ENCODE measurements at places on chromosomes 12 and 14.

DNA sequence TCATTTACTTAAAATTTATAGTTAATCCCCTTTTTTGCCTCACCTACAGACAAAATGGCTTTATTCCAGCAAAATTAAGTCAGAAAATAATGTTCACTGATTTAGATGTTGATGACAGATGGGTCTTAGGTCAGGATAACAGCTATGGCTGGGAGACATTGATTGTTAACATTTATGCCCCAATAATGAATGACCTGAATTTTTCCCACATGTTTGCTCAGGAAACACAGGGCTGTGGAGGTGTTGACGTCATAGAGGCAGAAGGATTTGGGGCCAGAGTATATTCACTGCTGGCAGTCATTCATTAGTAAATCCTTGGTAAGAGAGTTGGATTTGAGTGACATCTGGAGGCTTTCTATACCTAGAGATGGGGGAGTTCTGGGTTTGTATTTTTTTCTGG is 121.3 kb downstream of the PDE3A start:
- no peak for DNase-seq

- no peak for DNase-seq
Observed at GRCh38 chr14:31536201-31536960, 24.8 kb upstream of the NUBPL start.

- DNase-seq = no peak
Observed at GRCh38 chr14:77830692-77831091, 30.8 kb downstream of the ADCK1 start.

- DNase-seq = no peak
Observed at GRCh38 chr12:32134101-32134888, 27.6 kb downstream of the BICD1 start.

GRCh38 chr14:90632871-90633270 is 183.4 kb downstream of the TTC7B start:
- no peak for DNase-seq

- no peak for DNase-seq
Observed at GRCh38 chr12:113305281-113305856, 29.5 kb downstream of the SLC8B1 start.

- DNase-seq = no peak
Observed at GRCh38 chr14:32657081-32657480, 281.6 kb upstream of the NPAS3 start.

DNA sequence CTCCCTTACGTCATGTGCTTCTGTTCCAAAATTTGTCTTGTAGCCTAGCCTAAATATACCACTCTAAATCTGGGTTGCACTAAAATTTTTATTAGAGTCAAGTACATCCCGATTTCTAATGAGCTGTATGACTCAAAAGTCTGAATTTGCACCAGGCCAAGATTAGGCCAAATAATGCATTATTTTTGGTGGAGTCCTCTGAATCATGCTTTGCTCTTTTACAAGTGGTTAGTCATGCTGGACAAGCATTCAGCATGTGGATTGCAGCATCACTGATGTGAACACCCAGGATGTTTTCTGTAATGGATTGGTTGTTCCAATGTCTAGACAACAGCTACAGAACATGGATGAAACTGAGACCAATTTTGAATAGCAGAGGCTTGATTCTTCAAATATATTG is 23.7 kb downstream of the HEBP1 start:
- no peak for DNase-seq

GRCh38 chr12:114253976-114254778 is 151.8 kb downstream of the TBX5 start:
- DNase-seq = no peak

- no peak for DNase-seq
Observed at GRCh38 chr12:1131811-1132224, 140.8 kb downstream of the ERC1 start.

DNA sequence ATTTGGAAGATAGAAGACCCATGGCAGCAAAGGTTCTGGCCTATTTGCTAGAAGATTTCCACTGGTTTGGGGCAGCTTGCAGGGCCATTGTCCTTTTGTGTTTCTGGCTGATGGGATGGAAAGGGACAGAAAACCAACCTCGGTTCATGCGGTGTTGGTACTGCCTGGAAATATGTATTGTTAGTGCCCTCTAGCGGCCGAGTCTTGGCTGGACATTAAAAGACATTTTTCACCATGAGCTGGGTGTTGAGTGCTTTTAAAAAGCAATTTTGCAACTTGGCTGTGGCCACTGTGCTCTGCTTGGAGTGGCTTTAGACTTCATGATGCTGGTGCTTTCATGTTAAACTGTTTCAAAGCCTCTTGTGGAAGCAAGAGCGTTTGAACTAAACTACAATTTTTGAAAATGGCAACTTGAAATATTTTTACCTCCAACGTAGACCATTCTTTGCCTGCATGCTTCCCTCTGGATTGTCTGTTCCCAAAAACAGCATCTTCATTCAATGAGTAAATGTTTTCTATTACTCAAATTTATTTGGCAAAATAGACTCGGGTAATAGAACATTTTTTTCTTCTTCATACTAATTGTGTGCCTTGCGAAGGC is 102.7 kb upstream of the TBX5 start:
- peak; percentile 3 for DNase-seq

DNA sequence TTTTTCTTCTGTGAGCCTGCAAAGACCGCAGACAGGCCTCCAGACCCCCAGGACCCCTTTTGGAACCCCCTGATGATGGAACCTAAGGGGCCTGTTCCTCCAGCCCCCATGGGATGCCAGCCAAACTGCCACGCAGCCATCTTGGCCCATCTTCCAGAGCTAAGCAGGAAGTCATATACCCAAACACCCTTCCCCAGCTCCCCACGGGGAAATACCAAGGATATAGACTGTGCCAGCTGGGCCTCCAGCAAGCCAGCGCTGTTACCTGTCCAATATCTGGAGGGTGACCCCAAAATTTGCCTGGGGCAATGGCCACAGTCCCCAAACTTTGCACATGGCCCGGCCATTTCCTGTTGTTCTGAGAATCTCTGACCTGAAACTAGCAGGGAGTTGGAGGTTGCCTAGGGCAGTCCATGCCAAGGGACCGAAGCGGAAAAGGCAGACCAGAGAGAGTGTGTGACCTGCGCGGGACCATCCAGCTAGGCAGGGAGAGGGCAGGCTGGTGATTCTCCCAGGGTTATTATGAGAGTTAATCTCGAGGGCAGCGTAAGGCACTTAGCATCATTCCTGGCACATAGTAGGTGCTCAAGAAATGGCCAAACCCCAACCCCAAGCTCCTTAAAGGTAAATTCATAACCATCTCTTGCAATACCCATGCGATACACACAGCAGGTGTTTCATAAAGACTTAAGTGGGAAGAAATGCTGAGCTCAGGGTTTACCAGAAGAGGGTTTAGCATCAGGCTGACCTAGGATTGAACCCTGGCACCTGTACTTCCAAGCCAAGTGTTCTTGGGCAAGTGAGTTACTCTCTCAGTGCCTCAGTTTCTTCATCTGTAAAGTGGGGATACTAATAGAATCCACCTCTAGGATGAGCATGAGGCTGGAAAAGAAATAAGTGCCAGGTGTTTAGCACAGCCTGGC is 2.6 kb upstream of the RASAL1 start:
- DNase-seq = no peak

GRCh38 chr14:49892301-49892635 is 614 bp upstream of the ARF6 start:
- DNase-seq = no peak

DNA sequence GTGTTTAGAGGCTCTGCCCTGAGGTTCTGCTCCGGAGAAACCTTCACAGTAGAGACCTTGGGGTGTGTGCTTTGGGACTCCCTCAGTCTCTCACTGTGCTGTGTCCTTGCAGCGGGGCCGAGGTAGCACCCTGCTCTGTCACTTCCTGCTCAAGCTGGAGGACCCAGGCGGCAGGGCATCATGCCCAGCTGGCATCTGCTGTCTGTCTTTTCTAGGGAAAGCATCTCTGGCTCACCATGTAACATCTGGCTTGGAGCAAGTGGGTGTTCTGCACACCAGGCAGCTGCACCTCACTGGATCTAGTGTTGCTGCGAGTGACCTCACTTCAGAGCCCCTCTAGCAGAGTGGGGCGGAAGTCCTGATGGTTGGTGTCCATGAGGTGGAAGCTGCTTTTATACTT is 124.5 kb downstream of the ESRRB start:
- DNase-seq = no peak

- no peak for DNase-seq
Observed at GRCh38 chr14:82238649-82239048, 705.0 kb upstream of the SEL1L start.

GRCh38 chr12:108691998-108692808 is 39.1 kb downstream of the CORO1C start:
- DNase-seq = no peak

DNA sequence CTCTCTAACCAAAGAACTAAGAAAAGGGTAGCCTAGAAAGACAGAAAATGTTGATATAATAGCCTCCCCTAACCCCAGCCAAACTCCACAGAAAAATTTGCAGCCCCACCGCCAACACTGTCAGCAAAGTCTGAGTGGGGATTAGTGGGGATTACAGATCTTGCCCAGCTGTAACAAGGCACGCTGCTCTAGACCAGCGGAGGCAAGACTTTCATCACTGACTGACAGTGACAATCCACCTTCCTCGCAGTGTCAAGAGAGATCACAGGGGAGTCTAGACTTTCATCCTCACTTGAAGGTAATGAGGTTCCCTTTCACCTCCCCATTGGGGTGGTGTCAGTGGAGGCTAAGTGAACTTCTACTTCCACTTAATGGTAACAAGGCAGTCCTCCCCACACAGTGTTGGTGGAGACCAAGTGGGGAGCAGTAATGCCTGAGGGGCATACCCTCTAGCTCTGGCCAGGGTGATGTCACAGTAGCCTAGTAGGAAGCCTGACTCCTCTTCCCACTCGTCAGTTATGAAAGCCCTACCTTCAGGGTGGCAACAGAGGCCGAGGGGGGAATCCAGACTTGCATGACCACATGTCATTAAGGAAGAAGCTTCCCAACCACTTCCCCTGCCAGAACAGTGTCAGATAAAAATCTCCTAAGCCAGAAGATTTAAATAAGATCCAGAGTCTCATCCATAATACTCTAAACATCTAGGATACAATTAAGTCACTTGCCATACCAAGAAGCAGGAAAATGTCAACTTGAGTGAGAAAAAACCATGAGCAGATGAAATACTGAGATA is 91.7 kb upstream of the RASSF8 start:
- DNase-seq = no peak

DNA sequence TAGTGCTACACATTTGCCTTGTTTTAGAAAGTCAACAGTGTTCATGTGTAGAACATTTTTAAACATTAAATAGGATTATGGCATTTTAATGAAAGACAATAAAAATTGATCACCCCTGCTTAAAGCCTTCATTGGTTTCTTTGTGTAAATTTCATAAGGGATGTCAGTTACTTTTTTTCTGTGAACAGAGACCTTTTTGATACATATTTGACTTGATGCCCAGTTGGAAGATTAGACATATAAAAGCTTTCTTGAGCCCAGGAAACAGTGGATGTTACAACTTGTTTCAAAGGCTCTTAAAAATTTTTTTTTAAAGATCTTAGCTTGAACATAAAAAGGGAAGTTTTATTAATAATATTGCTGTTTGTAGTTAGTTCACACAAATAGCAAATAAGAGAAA is 168.7 kb upstream of the PDZRN4 start:
- DNase-seq = no peak

GRCh38 chr12:116474331-116474730 is 84.8 kb upstream of the MAP1LC3B2 start:
- DNase-seq = no peak

GRCh38 chr12:76898442-76898841 is 19.6 kb upstream of the CSRP2 start:
- no peak for DNase-seq

- no peak for DNase-seq
Observed at GRCh38 chr14:103508521-103509329, 13.9 kb downstream of the CKB start.

DNA sequence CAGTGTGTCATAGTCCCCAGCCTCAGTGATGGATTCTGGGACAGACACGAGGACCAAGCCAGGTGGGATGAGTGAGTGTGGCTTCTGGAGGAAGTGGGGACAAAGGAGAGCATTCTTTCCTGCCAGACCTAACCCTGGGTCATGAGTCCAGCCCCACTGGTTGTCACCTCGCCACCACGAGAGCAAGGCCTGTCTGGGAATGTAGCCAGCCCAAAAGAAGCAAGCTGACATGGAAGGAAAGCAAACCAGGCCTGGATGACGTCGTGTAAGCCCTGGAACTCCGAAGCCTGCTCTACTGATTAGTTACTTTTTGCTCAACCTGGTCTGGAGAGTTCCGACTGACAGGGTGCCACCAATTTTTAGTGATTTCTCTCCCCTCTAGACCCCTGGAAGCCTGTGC is 105.9 kb downstream of the SINHCAF start:
- DNase-seq = no peak

GRCh38 chr12:65566751-65567150 is 257.5 kb upstream of the HMGA2 start:
- DNase-seq = no peak

DNA sequence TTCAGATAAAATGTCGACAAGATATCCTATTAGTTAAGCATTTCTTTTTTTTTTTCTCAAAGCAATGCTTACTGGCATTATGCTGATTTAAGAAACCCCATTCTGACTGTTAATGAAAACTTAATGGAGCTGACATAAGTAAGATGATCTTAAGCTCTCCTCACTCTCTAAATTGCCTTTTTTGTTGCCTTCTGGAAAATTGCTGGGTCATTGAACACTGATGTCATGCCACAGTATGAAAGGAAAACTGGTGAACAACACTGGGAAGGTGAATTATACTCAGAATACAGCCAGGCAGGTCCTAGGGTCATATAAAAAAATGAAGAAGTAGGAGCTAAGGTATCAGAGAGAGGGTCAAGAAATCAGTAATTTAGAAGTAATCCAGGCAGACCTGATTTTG is 179.9 kb downstream of the BTG1 start:
- no peak for DNase-seq

DNA sequence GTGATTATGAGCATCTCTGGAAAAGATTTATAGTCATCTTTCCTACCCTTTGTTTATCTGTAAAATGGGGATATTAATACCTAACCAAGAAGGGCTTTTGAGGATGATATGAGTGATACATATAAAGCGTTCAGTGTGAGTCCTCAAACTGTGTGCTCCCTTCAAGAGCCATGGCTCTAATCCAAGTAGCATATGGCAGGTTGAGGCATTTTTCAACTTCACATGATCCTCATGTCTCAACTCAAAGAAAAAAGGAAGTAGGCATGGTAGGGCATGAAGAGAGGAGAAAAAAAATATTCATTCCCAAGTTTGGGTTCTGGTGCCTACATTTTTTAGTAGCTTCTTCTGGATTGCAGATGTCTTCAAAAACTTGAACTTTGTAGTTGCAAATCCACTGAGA is 286.3 kb upstream of the ATP2B1 start:
- no peak for DNase-seq

- no peak for DNase-seq
Observed at GRCh38 chr12:54890339-54890738, 36.0 kb downstream of the MUCL1 start.

GRCh38 chr14:60977847-60978246 is 3.0 kb downstream of the TRMT5 start:
- no peak for DNase-seq

DNA sequence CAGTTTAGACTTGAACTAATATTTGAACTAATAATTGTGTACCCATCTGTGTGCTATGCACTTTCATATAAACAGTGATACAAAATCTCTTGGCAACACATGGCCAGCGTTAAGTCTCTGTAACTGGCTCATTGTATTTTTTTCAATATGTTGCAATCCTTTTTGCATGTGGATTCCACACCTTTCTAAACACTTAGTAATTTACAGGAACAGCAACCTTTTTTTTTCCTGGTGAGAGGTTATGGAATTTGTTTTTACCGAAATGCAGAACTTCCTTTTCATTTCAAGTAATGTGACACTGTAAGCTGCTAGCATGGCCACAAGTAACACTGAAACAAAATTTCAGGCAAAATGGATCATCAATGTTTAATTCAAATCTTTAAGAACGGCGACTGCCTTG is 45.4 kb upstream of the EPS8 start:
- no peak for DNase-seq

Data from activated CD8-positive, alpha-beta memory T cell treated with anti-CD3 and anti-CD28 coated beads for 1 hour (primary cell).